Thyroid gland (tissue), 4 donors: ENCODE measurements at places on chromosomes 3 and 15. TPM values are rescaled to one million over a fixed set of nuclear protein-coding genes. Genes with fewer than 3 reads are reported as not detected.

The ISL2 gene
- total RNA-seq: not detected

GRCh38 chr15:82871358-82871757, 61.9 kb downstream of the WHAMM start:
- H3K4me3 ChIP-seq: no peak overlapping the region
- no peak overlapping the region for H3K27ac ChIP-seq
- no peaks in the 10 kb centered on the region for H3K36me3 ChIP-seq

GRCh38 chr3:95037927-95038326, 975.1 kb downstream of the NSUN3 start:
- DNase-seq: no peak
- no peaks in the 10 kb centered on the region for H3K36me3 ChIP-seq
- no peak overlapping the region for H3K27ac ChIP-seq
- no peaks in the 10 kb centered on the region for H3K4me1 ChIP-seq

DNA sequence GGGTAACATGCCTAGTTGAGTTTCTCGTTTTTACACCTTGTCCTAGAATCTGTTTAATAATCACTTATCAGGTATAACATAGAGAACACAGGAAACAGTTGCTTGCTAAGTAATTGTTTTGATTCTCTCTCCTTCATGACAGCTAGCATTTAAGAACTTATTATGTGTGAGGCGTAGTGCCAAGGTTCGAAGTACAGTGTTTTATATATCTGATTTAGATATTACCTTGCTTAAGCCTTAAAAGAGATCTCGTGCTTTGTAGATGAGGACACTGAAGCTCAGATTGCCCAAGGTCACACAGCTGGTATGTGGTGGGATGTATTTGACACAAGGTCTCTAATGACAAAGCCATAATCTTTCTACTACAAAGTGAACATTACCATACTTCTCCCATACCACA, 29.0 kb upstream of the IFT57 start:
- no peaks in the 10 kb centered on the region for H3K36me3 ChIP-seq
- no peaks in the 10 kb centered on the region for H3K27me3 ChIP-seq
- no peak for DNase-seq
- H3K27ac ChIP-seq: no peak overlapping the region

GRCh38 chr3:111751961-111752360, 107.1 kb upstream of the PHLDB2 start:
- H3K4me1 ChIP-seq: no peaks in the 10 kb centered on the region
- H3K27ac ChIP-seq: no peak overlapping the region
- DNase-seq: no peak
- no peak overlapping the region for H3K4me3 ChIP-seq

The BCHE gene
- 1.6 TPM for total RNA-seq

The ACAD11 gene
- 42.5 TPM for total RNA-seq

GRCh38 chr15:69011641-69012040, 2.9 kb upstream of the NOX5 start:
- H3K36me3 ChIP-seq: no peaks in the 10 kb centered on the region
- H3K4me1 ChIP-seq: no peaks in the 10 kb centered on the region
- H3K27ac ChIP-seq: no peak overlapping the region
- no peak overlapping the region for H3K4me3 ChIP-seq
- H3K27me3 ChIP-seq: no peaks in the 10 kb centered on the region
- DNase-seq: no peak

GRCh38 chr3:123348471-123349200, 100.3 kb downstream of the ADCY5 start:
- no peaks in the 10 kb centered on the region for H3K36me3 ChIP-seq
- no peak overlapping the region for H3K27ac ChIP-seq
- H3K4me1 ChIP-seq: no peaks in the 10 kb centered on the region
- no peaks in the 10 kb centered on the region for H3K27me3 ChIP-seq
- H3K4me3 ChIP-seq: no peak overlapping the region

GRCh38 chr15:62128916-62129315, 36.2 kb downstream of the C2CD4B start:
- no peak overlapping the region for H3K27ac ChIP-seq
- H3K27me3 ChIP-seq: no peaks in the 10 kb centered on the region
- no peak for DNase-seq
- no peaks in the 10 kb centered on the region for H3K4me1 ChIP-seq

The CIDEC gene
- 2.2 TPM for total RNA-seq

- H3K36me3 ChIP-seq: no peaks in the 10 kb centered on the region
- H3K27ac ChIP-seq: no peak overlapping the region
- H3K27me3 ChIP-seq: no peaks in the 10 kb centered on the region
- H3K4me1 ChIP-seq: no peaks in the 10 kb centered on the region
- H3K4me3 ChIP-seq: no peak overlapping the region
Measured at GRCh38 chr15:94677202-94677790, 445.9 kb downstream of the MCTP2 start.

DNA sequence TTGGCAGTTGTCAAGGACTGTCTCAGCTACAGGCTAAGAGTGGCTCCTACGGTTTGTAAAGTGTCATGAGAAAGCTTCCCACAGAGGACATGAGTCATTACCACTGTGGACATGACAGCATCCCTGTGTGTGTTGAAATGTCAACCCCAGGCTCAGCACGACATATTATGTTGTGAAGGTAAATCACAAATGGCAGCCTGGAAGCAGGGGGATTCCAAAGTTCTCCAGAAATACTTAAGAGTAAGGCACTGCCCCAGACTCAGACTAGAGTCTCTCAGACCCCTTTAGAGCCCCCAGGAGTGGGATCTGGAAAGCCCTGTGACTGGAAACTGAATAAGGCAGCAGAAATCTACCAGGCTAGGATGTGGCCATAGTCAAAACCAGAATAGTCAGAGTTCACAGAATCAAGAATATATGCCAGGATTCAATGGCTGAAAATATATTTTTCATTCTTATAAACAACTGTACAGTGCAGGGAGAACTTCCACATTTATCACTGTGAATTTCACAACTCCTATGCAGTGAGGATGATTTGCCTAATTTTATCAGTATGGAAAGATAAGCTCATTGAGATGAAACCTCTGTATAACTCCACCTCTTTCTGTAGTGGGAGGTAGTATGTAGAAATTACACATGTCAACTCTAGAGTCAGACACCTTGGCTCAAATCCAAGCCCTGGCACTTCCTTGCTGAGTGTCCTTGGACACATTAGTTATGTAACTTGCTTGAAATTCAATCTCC, 237.1 kb upstream of the CFAP20DC start:
- peaks cover 5% of the 10 kb centered on the region for H3K4me1 ChIP-seq
- H3K27ac ChIP-seq: no peak overlapping the region
- no peak overlapping the region for H3K4me3 ChIP-seq
- no peaks in the 10 kb centered on the region for H3K27me3 ChIP-seq
